Heart right ventricle (tissue), 16 donors: ENCODE measurements at places on chromosomes 5 and 9. TPM values are rescaled to one million over a fixed set of nuclear protein-coding genes. Genes with fewer than 3 reads are reported as not detected.

SPATA31E1 gene
- total RNA-seq, result not detected

ZNF300 gene
- total RNA-seq, result 1.5 TPM

CBY3 gene
- not detected for total RNA-seq

CD274 gene
- 44.0 TPM for total RNA-seq

HMGXB3 gene
- 17.3 TPM for total RNA-seq

NRARP gene
- 12.1 TPM for total RNA-seq

PGM5 gene
- total RNA-seq, result 240 TPM

MAPKAP1 gene
- 119 TPM for total RNA-seq

SPATA31D4 gene
- total RNA-seq, result not detected

TAF11L5 gene
- total RNA-seq, result not detected

KCNN2 gene
- total RNA-seq, result 8.2 TPM

ACOT12 gene
- not detected for total RNA-seq

TEX53 gene
- total RNA-seq, result not detected

DRD1 gene
- not detected for total RNA-seq

PTTG1 gene
- 17.5 TPM for total RNA-seq

EIF4E1B gene
- total RNA-seq, result not detected

CAVIN4 gene
- 132 TPM for total RNA-seq

EGR1 gene
- 58.1 TPM for total RNA-seq

LRRTM2 gene
- not detected for total RNA-seq

ALDH7A1 gene
- total RNA-seq, result 57.1 TPM
